Thoracic aorta (tissue), 2 donors: ENCODE measurements at places on chromosomes 4 and X. TPM values are rescaled to one million over a fixed set of nuclear protein-coding genes. Genes with fewer than 3 reads are reported as not detected.

- DNase-seq: no peak
These were observed 6.2 kb upstream of the STK32B start for GRCh38 chr4:5045097-5045496.

DNA sequence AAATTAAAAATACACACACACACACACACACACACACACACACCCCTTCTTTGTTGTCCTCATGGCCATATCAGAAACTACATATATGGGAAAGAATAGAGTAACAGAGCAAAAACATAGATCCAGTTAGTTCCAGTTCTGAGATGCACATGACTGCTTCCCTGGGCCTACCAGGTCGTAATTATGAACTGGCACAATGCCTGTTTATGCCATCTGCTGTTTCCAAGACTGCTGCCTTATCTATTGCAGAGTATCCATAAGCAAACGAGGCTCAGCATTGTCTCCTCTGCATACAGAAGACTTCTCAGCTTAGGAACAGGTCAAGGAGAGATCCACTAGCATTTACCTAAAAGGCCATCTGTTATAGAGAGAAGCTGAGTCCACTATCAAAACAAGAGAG, 789.0 kb downstream of the TECRL start:
- DNase-seq: no peak

Gene HPRT1
- total RNA-seq: 20.7 TPM

GRCh38 chrX:1242891-1243402, 25.7 kb upstream of the CSF2RA start:
- no peak for DNase-seq

Gene KDR
- 10.0 TPM for total RNA-seq

DNA sequence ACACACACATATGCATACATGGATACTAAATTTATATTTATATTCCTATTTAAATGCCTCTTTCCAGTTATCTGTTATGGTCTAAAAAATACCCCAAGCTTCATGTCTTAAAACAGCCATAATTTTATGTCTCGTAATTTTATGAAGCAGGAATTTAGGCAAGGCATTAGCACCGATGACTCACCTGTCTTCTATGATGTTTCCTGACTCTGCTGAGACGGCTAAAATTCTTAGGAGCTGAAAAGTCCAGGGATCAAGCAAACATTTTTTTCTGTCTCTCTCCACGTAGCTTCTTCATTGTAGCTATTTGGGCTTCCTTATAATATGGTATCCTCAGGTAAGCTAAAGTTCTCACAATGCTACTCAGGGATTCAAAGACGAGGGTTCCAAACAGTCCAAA, 930.3 kb downstream of the STIM2 start:
- DNase-seq: no peak

- no peak for DNase-seq
These were observed 81.7 kb downstream of the ZC4H2 start for GRCh38 chrX:64894454-64895038.

- no peak for DNase-seq
These were observed 527.2 kb upstream of the PRKX start for GRCh38 chrX:4240541-4241194.

- no peak for DNase-seq
These were observed 51.2 kb upstream of the RBMXL3 start for GRCh38 chrX:115138040-115138439.

DNA sequence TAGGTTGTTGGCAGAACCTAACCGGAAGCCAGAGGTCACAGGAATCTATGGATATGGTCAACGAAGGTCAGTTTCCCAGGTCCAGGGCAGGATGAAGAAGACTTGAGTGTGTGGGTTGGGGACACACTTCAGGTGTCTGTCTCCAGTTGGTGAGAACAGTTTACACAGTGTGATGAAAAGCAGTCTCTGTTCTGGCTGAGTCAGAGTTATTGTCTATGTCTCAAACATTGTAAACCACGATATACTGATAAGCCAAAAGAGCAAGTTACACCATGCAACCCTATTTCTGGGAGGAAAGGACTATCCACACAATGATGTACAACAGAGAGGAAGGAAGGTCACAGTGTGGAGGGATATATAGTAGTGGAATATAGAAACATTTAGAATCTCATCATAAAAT, 187.1 kb upstream of the C1QTNF7 start:
- DNase-seq: no peak

DNA sequence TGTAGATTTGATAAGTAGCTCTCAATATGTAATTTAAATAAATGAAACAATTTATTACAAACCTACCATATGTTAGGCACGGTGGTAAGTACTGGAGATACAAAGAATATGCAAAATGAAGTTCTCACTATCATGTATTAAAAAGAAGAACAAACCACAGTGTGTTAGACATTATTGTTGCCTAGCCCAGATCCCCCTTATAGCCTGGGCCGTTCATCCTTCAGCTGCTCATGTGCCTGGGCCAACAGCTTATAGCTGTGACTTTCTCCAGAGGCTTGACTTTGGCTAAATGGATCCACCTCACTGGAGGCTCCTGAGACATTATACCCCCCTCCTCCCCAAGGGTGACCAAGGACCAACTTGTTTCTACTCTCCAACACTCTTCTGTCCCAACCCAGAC, 29.8 kb upstream of the CCNG2 start:
- no peak for DNase-seq

Gene NPY5R
- total RNA-seq: 2.3 TPM

DNA sequence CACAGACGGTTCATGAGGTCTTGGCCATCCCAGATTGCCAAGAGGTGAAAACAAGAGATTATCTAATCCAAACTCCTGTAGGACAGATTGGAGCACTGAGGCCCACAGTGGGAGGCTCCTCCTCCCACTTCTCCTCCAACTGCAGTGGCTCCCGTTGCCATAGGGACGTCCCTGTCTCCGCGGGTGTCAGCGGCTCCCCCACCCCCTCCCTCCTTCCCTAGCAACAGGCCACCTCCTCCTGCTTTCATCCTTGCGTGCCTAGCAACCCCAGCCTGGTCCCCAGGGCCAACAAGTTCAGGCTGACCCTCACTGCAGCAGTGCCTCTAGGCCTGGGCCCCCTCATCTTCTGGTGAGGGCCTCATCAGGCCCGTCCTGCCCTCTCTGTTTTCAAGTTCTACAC, 6.8 kb upstream of the IQSEC2 start:
- DNase-seq: no peak

- DNase-seq: no peak
These were observed 209.8 kb downstream of the MGST2 start for GRCh38 chr4:139875411-139875825.

Gene ADH1A
- total RNA-seq: not detected

DNA sequence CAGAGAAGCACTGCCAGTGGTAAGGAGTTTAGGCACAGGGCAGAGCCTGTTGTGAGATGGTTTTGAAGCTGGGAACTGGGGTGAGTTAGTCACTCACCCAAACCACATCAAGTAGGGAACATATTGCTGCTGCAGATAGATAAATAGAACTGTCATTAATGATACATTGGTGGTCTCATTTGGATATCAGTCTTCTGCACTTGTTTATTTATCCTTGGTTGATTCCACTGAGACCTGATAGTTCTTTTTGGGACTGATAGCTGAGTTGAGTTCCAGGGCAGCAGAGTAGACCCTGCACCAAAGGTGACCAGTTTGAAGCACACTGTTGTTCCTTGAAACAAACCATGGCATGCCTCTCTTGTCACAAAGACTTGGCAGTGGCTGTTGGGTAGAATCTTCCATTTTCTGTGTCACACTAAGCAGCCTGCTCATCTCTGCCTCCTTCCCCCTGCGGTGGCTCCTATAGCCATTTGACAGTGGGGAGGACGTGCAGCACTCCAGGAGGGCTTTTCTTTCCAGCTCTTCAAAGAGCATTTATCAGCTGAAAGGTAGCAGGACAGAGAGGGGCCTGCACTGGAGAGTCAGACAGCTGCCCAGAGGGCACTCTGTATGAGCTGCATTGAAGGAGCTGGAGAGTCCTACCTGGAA, 59.7 kb upstream of the TMEM164 start:
- DNase-seq: no peak

Gene P2RY8
- 4.2 TPM for total RNA-seq

DNA sequence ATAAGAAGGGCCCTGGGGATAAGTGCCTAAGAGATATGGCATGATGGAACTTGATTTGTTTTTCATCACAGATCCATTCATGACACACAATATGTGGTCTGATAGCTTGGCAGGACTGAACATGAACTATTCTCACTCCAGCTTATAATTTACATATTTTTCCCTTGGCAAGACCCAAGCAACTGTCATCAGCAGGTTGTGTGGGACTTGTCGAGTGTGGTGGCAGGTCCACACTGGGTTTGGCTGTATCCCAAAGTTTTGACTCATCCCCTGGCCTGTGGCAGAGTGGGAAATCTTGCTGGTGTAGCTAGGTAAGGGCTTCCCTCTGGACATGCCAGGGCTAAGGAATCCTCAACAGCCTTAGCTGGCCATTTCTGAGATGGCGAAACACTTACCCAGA, 81.0 kb upstream of the STIM2 start:
- DNase-seq: no peak

DNA sequence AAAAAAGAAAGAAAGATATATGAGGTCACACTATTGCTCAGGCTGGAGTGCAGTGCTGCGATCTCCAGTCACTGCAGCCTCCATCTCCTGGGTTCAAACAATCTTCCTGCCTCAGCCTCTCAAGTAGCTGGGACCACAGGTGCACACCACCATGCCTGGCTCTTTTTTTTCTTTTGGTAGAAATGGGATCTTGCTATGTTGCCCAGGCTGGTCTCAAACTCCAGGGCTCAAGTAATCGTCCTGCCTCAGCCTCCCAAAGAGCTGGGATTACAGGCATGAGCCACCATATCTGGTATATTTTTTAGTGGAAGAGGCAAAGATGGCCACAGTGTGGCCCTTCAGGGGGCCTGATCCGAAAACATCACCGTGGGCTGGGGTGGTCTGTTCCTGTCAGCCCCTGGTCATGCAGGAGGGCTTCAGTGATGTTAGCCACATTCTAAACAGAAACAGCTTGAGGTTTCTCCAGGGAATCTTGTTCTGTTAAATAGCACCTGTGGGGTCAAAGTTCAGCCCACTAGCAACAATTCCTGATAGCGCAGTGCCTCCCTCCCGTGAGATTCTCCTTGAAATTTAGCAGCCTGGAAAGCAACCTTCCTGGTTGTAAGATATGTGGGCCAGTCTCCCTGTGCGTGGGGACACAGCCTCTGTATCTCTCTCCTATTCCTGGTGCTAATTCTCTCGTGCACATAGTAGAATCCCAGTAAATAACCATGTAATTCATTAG, 7.3 kb upstream of the DHRSX start:
- DNase-seq: no peak

DNA sequence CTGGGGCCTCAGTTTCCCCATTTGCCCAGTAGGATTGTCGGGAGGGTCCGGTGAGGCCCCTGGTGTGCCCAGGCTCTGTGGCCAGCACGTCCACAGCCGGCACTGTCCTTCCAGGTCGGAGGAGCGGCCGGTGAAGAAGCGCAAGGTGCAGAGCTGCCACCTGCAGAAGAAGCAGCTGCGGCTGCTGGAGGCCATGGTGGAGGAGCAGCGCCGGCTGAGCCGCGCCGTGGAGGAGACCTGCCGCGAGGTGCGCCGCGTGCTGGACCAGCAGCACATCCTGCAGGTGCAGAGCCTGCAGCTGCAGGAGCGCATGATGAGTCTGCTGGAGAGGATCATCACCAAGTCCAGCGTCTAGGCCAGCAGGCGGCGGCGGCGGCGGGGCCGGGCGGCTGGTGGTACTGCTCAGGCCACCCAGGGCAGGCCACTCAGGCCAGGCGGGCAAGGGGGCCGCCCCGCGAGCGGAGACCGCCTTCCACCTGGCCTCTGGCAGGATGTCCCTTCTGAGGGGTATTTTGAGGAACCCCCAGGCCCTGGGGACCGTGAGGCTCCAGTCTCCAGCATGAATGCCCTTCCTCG, 6.7 kb downstream of the MSANTD1 start:
- peak; percentile 1 for DNase-seq

- DNase-seq: no peak
These were observed 246.5 kb upstream of the HS3ST1 start for GRCh38 chr4:11675051-11675800.

Gene NEXMIF
- total RNA-seq: 2.3 TPM

DNA sequence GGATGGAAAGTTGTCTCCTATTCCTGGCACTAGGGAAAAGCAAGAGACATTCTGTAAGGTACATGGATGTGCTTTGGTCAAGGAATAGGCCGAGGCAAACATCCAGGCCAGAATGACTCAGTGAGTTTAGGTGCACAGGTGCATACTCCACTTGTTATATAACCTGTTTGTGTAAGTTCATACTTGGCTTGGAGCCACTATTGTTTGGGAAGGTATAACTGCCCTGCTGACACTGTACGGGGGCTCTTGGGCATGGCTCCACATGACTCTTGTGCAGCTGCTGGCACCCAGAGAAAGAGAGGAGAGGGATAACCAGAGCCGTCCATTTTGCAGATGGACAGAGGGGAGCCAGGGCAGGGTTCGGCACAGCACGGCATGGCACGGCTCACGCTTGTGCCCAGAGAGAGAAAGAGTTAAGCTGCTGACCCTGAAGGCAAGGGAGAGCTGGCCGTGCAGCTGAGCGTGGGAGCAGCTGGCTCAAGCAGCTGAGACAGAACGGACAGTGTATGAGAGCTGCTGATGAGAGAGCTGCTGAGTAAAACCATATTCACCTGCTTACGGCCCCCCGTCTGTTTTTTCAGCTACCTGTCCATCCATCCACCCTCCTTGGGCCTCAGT, 98.0 kb downstream of the SLC2A9 start:
- DNase-seq: no peak

- no peak for DNase-seq
These were observed 225.7 kb upstream of the ARX start for GRCh38 chrX:25241461-25241860.

Gene MSL3
- 25.5 TPM for total RNA-seq

- no peak for DNase-seq
These were observed 25.1 kb downstream of the RAB9B start for GRCh38 chrX:103806862-103807474.

- DNase-seq: no peak
These were observed 23.7 kb upstream of the FBXW7 start for GRCh38 chr4:152559641-152560040.

DNA sequence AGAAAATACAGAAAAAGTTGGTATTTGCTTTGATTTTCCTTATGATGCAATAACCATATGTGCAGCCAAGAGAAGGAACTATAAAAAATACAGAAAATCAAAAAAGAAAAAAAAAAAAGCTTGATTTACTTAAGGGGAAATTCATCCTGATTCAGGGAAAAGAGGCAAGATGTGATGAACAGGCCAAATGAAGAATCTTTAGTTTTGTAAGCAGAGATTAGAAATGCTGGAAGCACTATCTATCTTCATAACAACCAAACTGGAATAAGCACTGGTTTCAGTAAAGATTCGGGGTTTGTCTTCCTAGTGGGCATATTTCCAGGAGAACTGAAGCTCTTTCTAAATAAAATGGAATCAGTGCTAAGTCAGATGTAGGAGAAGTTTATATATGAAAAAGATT, 82.9 kb upstream of the KCNIP4 start:
- DNase-seq: no peak

Gene TLR7
- 1.7 TPM for total RNA-seq

- DNase-seq: no peak
These were observed 3.3 kb upstream of the RPS4X start for GRCh38 chrX:72280321-72280845.

Gene FGF5
- total RNA-seq: not detected

DNA sequence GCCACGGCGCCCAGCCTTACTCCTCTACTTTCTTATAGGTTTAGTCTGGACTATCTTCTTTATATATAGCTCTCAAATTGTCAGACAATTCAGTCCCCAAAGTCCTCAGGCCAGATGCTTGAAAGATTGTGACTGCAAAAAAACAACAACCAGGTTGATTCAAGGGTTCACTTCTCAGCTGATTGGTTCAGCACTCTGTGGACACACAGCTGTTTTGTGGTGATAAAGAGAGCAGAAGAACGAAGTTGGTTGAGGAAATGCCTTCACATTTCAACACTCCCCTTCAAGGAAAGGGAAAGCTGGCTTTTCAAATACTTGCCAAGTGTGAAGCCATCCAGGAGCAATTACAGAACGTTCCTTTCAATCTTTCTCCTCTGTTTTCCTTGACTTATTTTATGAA, 166.8 kb downstream of the SHROOM3 start:
- no peak for DNase-seq

Gene FGFBP1
- total RNA-seq: not detected
